Activated naive CD4-positive, alpha-beta T cell (primary cell): ENCODE measurements at places on chromosomes 16 and 17.

- DNase-seq, result no peak
Observed at GRCh38 chr16:886084-886543, 84.7 kb downstream of the LMF1 start.

DNA sequence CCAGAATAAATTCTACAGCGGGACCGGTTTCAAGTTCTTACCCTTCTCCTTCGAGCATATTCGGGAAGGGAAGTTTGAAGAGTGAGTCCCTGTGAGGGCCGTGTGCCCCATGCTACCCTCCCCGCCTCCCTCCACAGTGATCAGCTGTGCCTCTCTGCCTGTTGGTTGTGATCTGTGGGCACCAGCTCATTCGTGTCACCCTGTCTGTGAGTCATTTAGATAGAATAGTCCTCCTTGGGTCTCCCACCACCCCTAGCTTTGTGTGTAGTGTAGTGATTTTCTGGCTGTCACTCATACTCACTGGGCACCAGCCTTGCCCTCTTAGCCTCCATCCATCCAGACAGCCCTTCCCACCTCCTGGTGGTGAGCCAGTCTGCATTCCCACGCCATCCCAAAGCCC is 15.0 kb upstream of the NAGLU start:
- no peak for DNase-seq

DNA sequence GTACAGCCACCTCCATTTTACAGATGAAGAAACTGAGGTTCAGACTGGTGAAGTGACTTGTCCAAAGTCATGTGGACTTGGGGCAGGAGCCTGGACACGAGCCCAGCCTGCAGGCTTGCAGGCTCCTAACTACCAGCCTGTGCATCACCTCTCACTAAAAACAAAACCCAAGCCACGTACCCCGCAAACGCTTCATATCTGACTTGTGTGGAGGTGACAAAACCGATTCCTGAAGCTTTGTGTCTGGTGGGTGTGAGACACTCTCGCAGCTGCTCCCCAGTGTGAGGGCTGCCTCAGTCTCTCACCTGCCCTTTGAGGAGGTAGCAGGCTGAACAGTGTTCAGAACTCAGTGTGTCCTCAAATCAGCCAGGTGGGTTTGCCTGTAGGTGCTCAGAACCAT is 8.4 kb downstream of the HNF1B start:
- no peak for DNase-seq

- DNase-seq, result no peak
Observed at GRCh38 chr17:76537288-76537577, 276 bp downstream of the CYGB start.
